Body of pancreas (tissue), 4 donors: ENCODE measurements at places on chromosomes 16 and 17. TPM values are rescaled to one million over a fixed set of nuclear protein-coding genes. Genes with fewer than 3 reads are reported as not detected.

DNA sequence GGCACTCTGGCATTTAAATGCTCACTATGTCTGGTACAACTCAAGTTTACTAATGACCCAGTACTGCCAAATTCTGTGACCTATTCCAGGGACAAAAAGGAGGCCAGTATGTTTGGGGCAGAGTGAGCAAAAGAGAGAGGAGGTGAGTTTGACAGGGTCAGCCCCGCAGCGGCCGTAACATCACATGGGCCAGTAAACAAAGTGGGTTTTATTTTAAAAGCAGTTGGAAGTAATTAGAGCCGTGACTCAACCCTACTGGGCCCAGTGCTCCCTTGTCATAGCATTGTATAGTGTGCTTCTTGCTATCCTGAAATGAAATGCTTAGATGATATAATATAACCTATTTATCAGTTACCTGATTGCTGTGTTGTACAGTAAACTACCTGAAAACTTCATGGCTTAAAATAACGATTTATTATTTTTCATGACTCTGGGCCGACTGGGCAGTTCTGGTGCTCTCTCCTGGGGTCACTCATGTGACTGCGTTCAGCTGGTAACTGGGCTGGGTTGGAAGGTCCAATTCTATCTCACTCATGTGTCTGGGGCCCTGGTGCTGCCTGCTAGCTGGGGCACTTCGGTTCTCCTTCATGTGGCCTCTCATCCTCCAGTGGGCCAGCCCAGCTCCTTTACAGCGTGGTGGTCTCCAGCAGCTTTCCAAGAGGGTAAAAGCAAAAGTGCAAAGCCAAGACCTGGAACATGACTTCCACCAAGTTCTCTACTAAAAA, 27.4 kb downstream of the IQCK start:
- no peak overlapping the region for H3K4me3 ChIP-seq
- DNase-seq, result no peak
- no peaks in the 10 kb centered on the region for H3K36me3 ChIP-seq
- peaks cover 64% of the 10 kb centered on the region for H3K4me1 ChIP-seq
- no peaks in the 10 kb centered on the region for H3K27me3 ChIP-seq
- H3K27ac ChIP-seq, result no peak overlapping the region

- no peak overlapping the region for H3K4me3 ChIP-seq
- H3K27ac ChIP-seq, result no peak overlapping the region
- DNase-seq, result no peak
- no peaks in the 10 kb centered on the region for H3K27me3 ChIP-seq
- no peaks in the 10 kb centered on the region for H3K36me3 ChIP-seq
Measured at GRCh38 chr17:29138971-29139691, 41.1 kb downstream of the MYO18A start.

The ANKS4B gene
- total RNA-seq, result not detected

DNA sequence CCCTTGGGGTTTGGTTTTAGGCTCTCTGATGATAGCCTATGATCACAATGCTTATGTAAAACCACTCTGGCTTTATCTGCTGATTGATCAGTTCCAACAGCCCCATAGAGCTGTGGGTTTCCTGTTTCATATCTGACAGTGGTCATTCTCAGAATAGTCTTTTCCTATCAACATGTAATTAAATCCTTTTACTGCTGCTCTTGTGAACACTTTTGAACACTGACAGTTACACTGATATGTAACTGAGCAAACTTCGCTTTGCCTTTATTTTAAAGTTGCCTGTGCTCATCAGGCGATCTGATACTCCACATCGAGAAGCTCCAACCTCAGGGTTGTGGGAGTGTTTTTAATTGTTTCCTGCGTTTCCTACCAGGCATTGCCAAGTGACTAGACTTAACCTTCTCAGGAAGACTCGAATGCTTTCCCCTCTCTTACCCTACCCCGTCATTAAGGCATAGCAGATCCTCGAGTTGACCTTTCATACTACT, 17.3 kb upstream of the CLEC18B start:
- DNase-seq, result no peak
- no peaks in the 10 kb centered on the region for H3K4me1 ChIP-seq
- H3K36me3 ChIP-seq, result no peaks in the 10 kb centered on the region
- no peaks in the 10 kb centered on the region for H3K27me3 ChIP-seq

The TMEM100 gene
- 2.9 TPM for total RNA-seq

The CHMP6 gene
- total RNA-seq, result 10.4 TPM

DNA sequence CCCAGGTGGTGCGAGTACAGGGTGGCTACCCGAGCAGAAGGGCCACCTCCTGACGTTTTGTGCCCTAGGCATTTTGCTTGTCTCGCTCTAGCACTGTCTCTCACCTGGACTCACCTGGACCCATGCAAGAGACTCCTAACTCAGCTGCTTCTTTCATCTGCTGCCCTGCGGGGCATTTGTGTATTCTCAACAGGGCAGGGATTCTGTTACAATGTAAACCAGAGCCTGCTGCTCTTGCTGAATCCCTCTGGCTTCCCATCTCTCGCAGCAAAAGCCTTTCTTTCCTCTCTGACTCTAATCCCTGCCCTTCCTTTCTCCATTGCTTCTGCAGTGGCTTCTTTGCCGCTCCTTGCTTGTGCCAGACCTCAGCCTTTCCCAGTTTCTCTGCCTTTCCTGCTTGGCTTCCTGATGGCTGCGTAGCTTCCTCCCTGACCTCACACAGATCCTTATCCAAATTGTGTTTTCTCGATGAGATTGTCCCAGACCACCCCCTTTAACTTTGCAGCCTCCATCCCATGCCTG, 10.2 kb downstream of the ARSG start:
- no peaks in the 10 kb centered on the region for H3K27me3 ChIP-seq
- H3K27ac ChIP-seq, result no peak overlapping the region
- no peaks in the 10 kb centered on the region for H3K36me3 ChIP-seq
- no peak for DNase-seq

The EVI2A gene
- 3.1 TPM for total RNA-seq

- H3K4me3 ChIP-seq, result no peak overlapping the region
- H3K36me3 ChIP-seq, result no peaks in the 10 kb centered on the region
- no peaks in the 10 kb centered on the region for H3K27me3 ChIP-seq
- peaks cover 5% of the 10 kb centered on the region for H3K4me1 ChIP-seq
Measured at GRCh38 chr16:24670623-24671454, 58.6 kb upstream of the TNRC6A start.

The TBX2 gene
- total RNA-seq, result 4.9 TPM

DNA sequence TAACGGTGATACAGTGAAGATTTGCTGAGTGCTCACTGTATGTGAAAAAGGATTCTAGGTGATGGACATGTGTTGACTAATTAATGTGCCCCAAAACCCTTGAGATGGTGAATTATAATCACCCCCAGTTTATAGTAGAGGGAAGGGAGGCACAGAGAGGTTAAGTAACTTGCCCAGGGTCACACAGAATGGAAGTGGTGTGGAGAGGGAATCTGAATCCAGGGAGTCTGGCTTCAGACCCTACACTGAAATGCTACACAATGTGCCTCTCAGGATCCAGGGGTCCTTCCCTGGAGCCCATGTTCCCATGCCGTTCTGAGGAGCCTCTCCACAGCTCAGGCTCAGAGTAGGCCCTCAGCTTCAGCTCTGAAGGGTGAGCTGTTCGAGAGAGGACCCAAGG, 11.6 kb downstream of the TRPV2 start:
- H3K4me1 ChIP-seq, result peaks cover 23% of the 10 kb centered on the region
- H3K27me3 ChIP-seq, result no peaks in the 10 kb centered on the region
- peak; percentile 7 for DNase-seq
- H3K4me3 ChIP-seq, result no peak overlapping the region

DNA sequence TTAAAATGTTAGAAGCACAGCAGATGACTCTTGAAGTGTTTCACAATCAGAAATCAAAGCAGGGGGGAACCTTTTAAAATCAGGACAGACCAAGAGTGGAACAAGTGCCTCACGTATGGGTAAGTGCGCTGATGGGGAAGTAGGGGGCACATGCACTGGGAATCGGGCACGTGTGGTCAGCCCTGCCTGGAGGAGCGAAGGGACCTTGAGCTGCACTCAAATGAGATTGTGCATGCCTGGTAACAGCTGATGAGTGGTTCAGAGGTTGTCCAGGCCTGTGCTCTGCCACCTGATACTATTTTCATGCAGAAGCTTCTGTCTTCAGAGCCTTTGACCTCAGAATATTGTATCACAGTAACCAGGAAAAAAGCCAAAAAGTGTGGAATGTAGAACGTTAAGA, 13.7 kb upstream of the XYLT2 start:
- no peaks in the 10 kb centered on the region for H3K27me3 ChIP-seq
- no peak overlapping the region for H3K27ac ChIP-seq
- no peaks in the 10 kb centered on the region for H3K36me3 ChIP-seq
- no peak overlapping the region for H3K4me3 ChIP-seq

DNA sequence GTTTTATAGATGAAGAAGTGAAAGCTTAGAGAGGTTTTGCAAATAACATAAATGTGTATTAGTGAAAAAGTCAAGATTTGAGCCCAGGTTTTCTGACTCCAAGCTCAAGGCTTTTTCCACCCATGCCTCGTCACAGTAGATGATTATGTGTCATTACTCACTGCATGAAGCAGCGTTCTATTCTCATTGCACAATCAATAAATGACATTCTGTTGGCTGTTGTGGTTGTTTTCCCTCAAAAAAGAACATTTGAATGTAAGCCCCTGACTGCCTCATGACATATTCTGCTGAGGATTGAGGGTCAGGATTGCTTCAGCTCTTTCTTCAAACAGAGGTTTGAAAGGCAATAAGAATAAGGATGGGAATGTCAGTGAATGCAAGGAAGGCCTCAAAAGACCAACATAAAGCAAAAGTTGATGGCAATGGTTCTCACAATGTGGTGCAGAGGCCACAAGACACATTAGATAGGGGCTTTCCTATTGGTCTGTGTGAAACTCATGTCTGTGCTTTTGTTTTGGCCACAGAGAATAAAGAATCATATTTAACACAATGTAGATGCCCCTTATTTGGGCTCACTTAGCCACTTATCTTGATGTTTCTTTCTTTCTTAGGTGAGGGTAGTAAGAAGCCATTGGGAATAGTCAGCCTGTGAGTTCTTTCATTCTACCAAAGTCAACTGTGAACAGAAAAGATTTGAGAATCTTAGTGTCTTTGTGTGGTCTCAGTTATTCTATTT, 5.4 kb upstream of the MMD start:
- no peaks in the 10 kb centered on the region for H3K36me3 ChIP-seq
- DNase-seq, result no peak
- H3K27ac ChIP-seq, result no peak overlapping the region
- no peak overlapping the region for H3K4me3 ChIP-seq

DNA sequence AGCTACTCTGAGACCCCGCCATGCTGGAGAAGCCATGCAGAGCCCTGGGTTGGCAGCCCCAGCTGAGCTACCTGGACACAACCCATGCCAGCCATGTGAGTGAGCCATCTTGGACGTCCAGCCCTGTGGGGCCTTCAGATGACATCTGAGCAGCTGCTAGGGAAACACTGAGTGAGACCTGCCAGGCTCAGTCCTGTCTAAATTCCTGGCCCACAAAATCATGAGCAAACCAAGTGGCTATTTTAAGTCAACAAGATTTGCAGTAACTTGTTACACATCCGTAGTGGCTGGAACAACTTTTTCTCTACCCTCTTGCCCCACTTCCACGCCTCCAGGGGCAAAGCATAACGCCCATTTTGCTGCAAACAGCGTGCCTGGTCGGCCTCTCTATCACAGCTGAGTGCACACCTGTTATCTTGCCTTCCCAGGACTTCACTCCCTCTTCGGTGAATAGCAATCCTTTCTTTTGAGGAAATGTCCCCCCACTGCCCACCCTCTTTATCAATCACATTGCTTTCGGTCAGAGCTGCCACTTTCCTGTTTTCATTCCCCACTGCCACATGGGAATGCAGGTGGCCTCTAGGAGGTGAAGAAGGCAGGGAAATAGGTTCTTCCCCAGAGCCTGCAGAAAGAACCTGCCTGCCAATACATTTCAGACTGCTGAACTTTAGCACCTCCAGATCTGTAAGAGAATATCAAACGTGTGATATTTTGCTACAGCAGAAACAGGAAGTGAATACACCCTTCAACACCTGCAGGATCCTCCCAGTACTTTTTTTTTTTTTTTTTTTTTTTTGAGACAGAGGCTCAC, 7.4 kb upstream of the SCIMP start:
- H3K4me1 ChIP-seq, result peaks cover 7% of the 10 kb centered on the region
- no peak for DNase-seq
- H3K27me3 ChIP-seq, result no peaks in the 10 kb centered on the region
- no peak overlapping the region for H3K27ac ChIP-seq

DNA sequence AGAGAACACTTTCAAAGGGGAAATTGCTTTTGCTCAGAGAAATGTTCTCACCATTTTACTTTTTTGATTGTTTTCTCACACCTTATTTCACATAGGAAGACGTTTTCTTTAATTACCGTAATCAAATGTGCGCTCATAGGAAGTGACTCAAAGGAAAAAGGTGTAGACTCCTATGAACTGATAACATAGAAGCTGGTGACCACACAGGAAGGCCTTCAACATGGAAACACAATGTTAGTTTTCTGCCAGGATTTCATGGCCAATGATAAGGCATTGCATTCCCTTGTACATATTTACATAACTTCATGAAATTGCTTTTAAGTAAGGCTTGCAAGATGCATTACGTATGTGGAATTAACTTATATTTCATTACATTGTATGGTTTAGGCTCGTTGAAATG, 40.9 kb upstream of the KCNJ16 start:
- H3K27ac ChIP-seq, result no peak overlapping the region
- no peaks in the 10 kb centered on the region for H3K4me1 ChIP-seq

DNA sequence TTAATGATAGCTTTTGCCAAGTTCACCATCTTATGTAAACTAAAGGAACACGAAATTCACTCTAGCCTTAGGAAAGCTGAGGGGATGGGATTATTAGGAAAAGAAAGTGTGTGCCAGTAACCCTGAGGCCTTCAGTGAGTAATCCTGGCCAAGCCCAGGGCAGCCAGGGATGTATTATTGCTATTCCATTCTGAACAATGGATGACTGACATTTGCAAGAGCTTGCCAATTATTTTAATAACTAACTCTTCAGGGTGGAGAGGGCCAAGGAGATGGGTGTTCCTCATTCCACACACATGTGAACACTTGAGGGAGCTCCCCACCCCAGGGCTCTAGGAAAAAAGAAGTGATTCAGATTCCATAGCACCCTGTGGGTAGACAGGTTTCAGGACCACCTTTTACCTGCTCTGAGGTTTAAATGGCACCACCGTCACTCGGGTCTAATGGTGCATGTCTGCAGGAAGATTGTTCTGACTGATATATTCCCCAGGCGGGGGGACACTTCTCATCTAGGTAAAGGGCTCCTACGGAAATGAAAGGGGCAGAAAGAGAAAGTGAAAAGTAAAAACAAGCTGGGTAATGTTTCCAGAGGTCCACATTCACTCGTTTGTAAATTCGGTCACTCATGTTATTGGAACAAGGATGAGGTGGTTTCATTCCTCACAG, 41.5 kb downstream of the TK2 start:
- no peak overlapping the region for H3K4me3 ChIP-seq
- H3K4me1 ChIP-seq, result peaks cover 60% of the 10 kb centered on the region
- peak; percentile 76 for DNase-seq
- H3K27me3 ChIP-seq, result no peaks in the 10 kb centered on the region

DNA sequence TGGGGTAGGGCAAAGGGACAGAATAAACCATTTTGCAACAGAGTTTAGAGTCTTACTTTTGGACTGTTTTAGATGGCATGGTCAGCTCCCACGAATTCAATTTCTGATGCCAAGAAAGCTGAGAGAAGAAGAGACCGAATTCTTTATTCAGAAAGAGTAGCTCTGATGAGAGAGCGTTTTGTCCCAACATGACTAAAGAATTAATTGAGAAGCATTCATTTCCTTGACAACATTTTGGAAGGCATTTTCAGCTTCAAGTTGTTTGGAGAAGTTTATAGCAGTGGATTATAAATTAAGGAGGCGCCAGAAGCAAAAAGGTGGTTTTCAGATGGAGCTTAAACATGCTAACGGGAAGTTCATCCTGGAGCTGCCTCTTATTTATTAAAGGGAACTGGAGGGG, 12.2 kb downstream of the GAN start:
- no peak overlapping the region for H3K4me3 ChIP-seq
- no peak for DNase-seq
- H3K27ac ChIP-seq, result no peak overlapping the region
- no peaks in the 10 kb centered on the region for H3K36me3 ChIP-seq
- H3K27me3 ChIP-seq, result no peaks in the 10 kb centered on the region
